ENCODE measurements at places on chromosomes 16 and 17.

DNA sequence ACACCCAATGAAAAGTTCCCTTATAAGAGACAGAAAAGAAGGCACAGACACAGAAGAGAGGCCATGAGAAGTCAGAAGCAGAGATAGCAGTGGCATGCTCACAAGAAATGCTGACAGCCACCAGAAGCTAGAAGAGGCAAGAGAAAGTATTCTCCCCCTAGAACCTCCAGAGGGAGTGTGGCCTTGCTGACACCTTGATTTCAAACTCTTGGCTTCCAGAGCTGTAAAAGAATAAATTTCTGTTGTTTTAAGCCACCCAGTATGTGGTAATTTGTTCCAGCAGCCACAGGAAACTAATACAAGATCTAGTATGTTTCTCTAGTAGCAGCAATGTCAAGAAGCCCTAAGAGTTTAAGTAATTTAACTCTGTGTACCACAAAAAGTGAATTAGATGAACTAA, 87.2 kb upstream of the NOG start:
- DNase-seq = no peak

GRCh38 chr16:31253642-31254045, 6.1 kb upstream of the ITGAM start:
- DNase-seq = peak; percentile 88

- no peak for DNase-seq
Observed at GRCh38 chr16:1770328-1771187, 785 bp downstream of the NME3 start.

GRCh38 chr16:52453644-52454043, 93.3 kb downstream of the TOX3 start:
- DNase-seq = no peak

GRCh38 chr17:46121165-46121764, 72.0 kb downstream of the KANSL1 start:
- no peak for DNase-seq

GRCh38 chr17:15942207-15942833, 2.6 kb upstream of the ADORA2B start:
- peak; percentile 41 for DNase-seq

DNA sequence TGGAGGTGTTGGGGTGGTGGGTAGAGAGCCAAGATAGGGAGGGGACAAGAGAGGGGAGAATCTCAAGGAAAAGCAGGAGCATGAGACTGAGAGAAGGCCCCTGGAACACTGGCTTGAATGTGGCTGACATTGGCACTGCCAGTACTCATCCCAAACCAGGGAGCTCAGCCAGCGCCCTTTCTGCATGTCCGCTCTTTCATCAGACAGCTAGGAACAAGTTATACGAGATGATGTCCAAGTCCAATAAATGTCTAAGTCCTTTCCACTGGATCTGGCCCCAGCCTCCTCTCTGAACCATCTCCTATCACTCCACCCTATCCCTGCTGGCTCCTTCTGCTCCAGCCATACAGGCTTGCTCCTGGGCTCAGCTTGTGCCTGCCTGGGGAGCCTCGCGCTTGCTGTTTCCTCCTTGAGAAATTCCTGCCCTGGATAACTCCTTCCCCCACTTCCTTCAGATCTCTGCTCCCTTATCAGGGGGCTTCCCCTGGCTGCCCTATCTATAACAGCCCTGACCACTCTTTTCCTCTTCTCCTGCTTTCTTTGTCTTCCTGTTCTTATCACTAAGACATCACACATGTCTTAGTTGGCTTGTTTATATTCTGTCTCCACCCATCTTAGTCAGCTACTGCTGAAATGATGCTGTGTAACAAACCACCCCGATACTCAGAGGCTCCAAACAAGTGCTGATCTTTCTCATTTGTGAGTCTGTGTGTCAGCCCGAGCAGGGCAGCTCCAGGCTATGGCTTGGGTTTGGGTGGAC, 37.1 kb upstream of the MEOX1 start:
- DNase-seq = no peak

DNA sequence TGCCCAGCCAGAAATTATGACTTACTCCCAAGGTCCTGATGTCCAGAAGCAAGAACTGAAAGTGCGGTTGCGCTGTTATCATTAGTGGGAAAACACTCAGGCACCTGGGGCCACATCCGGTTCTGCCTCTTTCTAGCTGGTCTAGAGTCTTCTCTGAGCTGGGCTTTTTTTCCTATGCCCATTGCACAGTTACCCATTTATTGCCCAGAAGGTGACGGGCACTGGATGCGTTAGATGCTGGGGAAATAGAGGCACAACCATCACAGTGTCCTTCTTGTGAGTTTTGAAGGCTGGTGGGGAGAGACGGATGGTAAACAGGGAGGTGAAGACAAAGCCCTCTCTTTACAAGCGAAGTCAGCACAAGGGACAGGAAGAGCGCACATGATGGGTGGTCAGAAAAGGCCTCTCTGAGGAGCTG, 37.7 kb downstream of the PLCG2 start:
- no peak for DNase-seq

GRCh38 chr16:49698931-49699840, 156.7 kb downstream of the ZNF423 start:
- no peak for DNase-seq

DNA sequence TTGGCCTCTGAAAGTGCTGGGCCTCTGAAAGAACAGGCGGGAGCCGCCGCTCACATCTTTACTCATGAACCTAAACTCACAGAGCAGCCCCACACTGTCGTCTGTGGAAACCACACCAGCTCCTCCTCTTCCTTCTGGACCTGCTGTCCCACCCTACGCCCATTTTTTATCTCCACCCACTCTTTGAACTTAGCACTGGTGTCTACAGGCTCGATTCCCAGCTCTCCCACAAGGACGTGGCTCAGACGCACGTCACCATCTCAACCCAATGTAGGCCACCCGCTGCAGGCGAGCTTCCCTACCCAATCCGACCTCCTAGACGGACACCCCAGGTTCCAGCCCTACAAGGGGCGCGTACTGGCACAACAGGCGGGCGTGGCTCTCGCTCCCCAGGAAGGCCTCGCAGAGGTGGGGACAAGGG, 62.2 kb downstream of the NXN start:
- no peak for DNase-seq

DNA sequence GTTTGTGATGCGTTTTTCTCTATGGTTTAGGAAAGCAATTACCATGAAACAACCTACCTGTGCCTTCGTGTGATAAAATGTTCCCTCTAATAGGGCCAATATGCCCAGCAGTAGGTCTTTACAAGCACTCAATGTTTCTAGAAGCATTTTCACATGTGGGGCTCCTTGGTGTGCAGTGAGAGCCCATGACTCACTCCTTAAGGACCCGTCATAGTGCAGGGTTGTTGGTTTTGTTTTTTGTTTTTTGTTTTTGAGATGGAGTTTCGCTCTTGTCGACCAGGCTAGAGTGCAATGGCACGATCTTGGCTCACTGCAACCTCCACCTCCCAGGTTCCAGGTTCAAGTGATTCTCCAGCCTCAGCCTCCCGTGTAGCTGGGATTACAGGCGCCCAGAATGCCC, 31.1 kb upstream of the ZFP90 start:
- no peak for DNase-seq

DNA sequence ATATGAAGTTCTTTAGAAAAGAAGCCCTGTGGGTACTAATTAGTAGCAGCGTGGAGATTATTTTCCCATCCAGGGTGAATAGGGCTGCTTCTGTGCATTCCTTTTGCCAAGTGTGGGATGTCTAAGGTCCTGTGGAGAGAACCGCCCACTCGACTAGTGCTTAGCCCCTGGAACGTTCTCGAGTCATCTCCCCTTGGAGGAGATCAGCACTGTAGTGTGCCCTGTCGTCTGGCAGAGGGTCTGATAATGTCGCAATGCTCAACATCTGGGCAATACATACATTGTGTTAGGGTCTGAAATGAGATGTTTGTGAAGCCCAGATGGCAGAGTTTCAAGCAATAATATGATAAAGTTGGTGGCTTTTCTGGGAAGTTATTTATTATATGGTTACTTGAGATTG, 64.8 kb downstream of the SPECC1 start:
- peak; percentile 22 for DNase-seq

- no peak for DNase-seq
Observed at GRCh38 chr17:42871647-42872046, 20.6 kb downstream of the AOC3 start.

GRCh38 chr16:69373019-69373418, 12.8 kb downstream of the TERF2 start:
- no peak for DNase-seq

- no peak for DNase-seq
Observed at GRCh38 chr17:32915245-32915644, 12.7 kb upstream of the TMEM98 start.

DNA sequence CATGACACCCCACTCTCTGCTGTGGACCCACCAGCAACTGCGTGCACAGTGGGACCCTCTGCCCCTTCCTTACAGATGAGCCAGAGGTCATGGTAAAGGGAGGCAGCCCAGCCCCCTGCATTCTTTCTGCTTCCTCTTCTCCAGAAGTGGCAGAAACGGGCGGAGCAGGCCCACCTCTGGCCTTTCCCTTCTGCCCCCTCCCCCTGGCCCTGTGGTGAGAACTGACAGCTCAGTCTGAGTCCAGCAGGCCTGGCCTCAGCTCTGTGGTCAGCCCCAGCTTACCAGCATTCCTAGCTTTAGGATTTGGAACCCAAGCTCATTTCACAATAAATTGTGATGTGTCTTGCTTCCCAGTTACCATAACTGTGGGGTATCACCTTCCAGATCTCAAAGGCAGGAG, 4.8 kb upstream of the ANKRD11 start:
- DNase-seq = no peak

GRCh38 chr17:56751145-56751738, 82.5 kb downstream of the C17orf67 start:
- no peak for DNase-seq

- no peak for DNase-seq
Observed at GRCh38 chr17:71224824-71225575, 895.8 kb upstream of the SOX9 start.
